ENCODE measurements at places on chromosomes 7 and 10. TPM values are rescaled to one million over a fixed set of nuclear protein-coding genes. Genes with fewer than 3 reads are reported as not detected.

LAMB1 gene
- total RNA-seq: 151 TPM

GRCh38 chr10:70418229-70418628, 14.3 kb downstream of the EIF4EBP2 start:
- DNase-seq: peak; percentile 17

DNA sequence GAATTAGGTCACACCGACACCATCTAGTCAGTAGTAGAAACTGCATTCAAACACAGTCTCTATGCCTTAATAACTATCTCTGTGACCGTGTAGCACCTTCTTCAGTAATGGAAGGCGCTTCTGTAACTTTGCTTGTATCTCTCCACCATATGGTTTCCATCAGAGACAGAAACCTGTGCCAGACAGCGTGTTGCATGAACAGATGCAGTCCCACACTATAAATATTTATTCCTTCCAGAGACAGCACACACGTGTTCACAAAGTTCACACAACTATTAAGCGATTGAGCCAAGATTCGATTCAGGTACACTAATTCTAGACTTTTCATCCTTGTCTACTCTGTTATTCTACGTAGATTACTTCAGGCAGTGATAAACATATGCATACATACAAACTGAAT, 873.9 kb upstream of the MBL2 start:
- DNase-seq: no peak

DNA sequence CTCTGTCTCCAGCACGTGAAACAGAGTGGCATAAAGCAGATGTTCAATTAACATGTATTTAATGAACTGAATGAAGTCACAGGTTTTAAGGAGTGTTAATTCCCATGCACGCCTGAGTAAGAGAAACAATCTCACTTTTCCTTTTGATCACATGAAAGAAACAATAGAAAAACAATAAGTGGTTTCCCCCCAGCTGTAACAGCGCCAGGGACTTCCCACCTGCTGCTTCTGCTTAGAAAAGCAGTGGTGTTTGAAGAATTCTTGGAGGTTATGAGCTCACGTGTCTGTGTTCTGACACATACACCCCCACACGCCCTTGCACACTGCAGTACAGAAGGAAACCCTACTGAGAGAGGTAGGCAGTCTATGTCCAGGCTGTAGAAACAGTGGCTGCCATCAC, 51.3 kb upstream of the FRMD4A start:
- DNase-seq: peak; percentile 76

DNA sequence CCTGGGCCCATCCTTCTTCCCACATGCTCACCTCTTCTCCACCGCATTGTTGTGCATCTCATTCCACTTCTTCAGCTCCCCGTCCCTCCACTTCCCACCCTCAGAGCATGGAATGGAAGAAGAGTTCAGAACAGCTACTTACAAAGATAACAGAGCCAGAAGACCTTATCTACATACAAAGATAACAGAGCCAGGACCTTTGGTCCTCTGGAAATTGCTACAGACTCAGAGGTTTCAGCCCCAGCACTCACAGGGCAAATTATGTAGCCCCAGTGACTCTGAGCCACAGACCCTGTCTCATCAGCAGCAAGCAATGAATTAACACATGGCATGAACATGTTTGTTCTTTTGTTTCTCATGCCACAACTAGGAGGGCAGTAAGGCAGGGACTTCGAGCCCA, 28.7 kb upstream of the SLC29A3 start:
- no peak for DNase-seq

GRCh38 chr7:139232904-139233303, 1.9 kb downstream of the UBN2 start:
- DNase-seq: no peak

WDFY4 gene
- total RNA-seq: not detected

DNA sequence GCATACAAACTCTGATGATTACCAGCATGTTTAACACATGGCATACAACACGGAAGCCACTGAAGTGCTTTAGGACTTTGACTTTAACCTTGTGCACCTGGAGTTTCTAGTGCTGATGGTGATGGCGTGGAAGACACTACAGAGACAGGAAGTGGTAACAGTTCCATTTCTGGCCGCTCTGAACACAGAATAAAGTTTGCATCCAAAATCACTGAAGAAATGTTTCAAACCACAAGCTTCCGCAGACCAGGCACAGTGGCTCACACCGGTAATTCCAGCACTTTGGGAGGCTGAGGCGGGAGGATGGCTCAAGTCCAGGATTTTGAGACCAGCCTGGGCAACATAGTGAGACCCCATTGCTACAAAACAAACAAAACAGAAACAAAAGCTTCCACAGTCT, 40.3 kb upstream of the TNPO3 start:
- no peak for DNase-seq

OPN1SW gene
- total RNA-seq: not detected

DNA sequence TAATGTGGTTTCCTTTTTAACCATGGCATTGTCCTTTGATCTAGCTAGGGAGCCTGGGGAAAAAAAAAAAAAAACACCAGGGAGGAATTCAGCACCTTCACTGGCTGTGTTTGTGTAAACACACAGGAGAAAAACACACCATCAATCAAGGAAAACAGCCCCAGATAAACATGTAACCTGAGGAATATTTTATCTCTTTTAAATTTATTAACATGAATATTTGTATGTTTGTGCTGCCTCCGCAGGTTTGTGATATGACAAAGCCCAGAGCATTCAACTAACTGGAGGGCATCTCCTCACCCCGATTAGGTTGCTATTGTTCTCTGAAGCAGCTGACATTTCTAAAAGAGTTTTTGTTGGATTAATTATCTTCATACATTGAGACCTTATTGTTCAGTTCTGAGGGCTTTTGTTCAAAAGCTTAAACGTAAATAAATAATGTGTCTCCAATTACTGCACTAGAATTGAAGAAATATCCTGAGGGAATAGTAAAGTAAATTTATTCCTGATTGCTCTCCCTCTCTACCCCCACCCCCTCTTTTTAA, 89.4 kb upstream of the SEMA3E start:
- no peak for DNase-seq

GRCh38 chr10:52454491-52454890, 140.4 kb downstream of the DKK1 start:
- DNase-seq: no peak

DNA sequence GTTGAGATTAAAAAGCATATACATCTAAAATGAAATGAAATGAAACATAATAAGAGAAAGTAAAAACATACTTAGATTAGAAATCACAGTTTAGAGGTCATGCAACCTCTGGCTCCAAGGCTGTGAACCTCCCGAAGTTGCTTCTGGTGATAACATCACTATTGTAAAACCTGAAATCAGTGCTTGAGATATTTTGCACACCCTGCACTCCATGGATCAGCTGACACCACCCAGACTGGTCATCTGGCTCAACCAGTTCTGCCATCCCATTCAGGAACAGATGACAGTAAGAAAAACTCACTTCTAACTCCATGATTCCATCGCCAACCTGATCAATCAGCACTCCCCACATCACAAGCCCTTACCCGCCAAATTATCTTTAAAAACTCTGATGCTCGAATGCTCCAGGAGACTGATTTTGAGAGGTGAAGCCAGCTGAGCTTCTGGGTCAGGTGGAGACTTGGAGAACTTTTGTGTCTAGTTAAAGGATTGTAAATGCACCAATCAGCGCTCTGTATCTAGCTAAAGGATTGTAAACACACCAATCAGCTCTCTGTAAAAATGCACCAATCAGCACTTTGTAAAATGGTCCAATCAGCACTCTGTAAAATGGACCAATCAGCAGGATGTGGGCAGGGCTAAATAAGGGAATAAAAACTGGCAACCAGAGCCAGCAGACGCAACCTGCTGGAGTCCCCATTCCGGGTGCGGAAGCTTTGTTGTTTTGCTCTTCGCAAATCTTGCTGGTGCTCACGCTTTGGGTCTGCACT, 162.6 kb upstream of the MAGI2 start:
- DNase-seq: no peak

- no peak for DNase-seq
These were observed 348.8 kb upstream of the C7orf33 start for GRCh38 chr7:148241700-148242293.

DNA sequence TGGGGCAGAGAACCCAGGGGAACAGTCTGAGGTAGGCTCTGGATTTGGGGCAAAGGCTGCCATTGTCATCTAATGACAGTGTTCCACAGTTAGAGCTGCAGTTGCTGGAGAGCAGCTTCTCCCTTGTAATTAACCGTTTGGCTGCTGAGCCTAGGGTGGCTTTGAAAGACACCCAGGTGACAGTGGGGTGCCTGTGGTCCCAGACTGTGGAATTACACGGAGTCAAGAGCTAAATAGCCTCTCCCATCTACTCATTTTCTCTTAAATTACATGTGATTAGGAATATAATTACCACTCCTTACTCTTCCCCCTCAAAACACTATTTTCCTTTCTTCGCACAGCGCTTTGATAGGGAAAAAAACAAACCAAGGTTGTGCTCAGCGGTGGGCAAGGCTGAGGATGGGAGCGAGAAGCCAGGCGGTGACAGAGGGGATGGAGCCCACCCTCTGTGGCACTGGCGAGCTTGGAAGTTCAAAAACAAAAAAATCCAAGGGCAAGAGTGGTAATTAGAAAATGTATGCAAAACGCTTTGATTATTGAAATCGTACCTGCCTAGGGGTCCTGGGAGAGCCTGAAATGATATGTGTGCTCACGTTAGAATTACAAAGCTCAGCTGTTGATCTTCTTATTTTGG, 44.1 kb downstream of the BAMBI start:
- no peak for DNase-seq

MSMB gene
- total RNA-seq: not detected

DOCK1 gene
- total RNA-seq: 29.8 TPM

DNA sequence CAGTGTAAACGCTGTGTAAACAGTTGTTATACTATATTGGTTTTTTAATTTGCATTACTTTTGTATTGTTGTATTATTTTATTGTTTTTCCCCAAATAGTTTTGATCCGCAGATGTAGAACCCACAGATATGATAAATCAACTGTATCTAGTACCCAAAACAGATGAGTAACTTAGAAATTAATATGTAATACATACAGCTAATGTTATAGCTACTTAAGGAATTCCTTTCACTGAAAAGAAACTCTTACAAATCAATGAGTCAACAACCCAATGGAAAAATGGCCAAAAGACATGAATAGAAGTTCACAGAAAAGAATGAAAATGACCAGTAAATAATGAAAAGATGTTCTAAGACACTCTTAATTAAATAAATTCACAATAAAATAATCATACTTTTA, 32.3 kb upstream of the ARL4A start:
- no peak for DNase-seq

PLAU gene
- total RNA-seq: 6.7 TPM

Data from A172 (cell line).